SHP77 (cell line): ENCODE measurements at places on chromosomes 1 and 21.

DNA sequence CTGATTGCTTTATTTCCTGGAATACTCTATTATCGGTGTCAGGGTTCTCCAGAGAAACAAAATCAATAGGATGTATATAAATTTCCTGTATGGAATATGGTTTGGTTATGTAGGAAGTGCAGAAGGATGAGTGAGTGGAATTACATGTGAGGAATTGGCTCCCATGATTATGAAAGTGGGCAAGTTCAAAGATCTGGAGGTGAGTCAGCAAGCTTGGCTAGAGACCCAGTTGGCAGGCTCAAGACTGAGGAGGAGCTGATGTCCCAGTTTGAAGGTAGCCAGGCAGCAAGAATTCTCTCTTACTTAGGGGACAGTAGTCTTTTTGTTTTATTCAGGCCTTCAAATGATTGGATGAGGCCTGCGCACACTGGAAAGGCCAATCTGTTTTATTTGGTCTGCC is 57.5 kb downstream of the MAP3K7CL start:
- DNase-seq, result no peak

GRCh38 chr1:55321942-55322341 is 106.8 kb upstream of the USP24 start:
- no peak for DNase-seq

- no peak for DNase-seq
These were observed 122.0 kb downstream of the ETS2 start for GRCh38 chr21:38927776-38928175.

DNA sequence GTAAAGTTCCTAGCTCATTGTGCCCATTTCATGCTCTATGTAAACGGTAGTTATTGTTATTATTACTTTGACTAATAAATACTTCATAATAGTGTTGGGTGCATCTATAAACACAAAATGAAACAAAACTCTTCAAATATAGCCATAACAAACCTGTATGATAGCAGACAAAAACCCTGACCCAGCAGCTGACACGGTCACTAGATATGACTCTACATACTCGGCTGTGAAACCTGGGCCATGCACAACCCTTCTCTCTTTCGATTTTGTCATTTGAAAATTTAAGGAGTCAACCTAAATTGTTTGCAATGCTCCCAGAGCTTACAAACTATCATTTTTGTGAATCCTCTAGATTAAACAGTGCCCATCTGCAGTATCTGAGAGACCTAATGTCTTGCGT is 8.0 kb upstream of the RGS13 start:
- DNase-seq, result no peak
